ENCODE measurements at places on chromosomes 4 and X. TPM values are rescaled to one million over a fixed set of nuclear protein-coding genes. Genes with fewer than 3 reads are reported as not detected.
A peak's percentile ranks its signal among the peaks of the same experiment; 100 is the strongest.

GRCh38 chr4:6474053-6474568, 1.7 kb upstream of the PPP2R2C start:
- peaks cover 16% of the 10 kb centered on the region for H3K27me3 ChIP-seq
- no peak for DNase-seq
- H3K36me3 ChIP-seq, result no peaks in the 10 kb centered on the region
- no peak overlapping the region for H3K27ac ChIP-seq
- peaks cover 12% of the 10 kb centered on the region for H3K4me1 ChIP-seq

- H3K36me3 ChIP-seq, result no peaks in the 10 kb centered on the region
- DNase-seq, result no peak
- H3K27me3 ChIP-seq, result no peaks in the 10 kb centered on the region
Observed at GRCh38 chrX:5775846-5776430, 452.7 kb downstream of the NLGN4X start.

DNA sequence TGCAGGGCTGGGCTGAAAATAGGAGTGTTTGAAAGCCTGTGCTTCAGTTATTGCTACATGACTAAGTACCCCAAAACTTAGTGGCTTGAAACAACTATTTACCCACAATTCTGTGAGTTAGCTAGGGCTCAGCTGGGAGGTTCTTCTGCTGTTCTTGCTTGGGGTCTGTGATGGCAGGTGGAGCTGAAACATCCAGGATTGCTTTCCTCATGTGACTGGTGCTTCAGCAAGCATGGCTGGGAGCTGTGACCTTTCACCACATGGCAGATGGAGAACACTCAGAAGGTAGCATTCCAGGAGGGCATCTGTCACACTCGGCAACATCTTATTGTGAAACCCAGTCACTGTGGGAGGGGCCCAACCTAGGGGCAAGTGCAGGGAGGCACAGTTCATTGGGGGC, 57.0 kb upstream of the TBC1D14 start:
- H3K27me3 ChIP-seq, result no peaks in the 10 kb centered on the region
- no peak overlapping the region for H3K4me3 ChIP-seq
- DNase-seq, result no peak
- H3K4me1 ChIP-seq, result no peaks in the 10 kb centered on the region
- peaks cover 38% of the 10 kb centered on the region for H3K36me3 ChIP-seq

GRCh38 chr4:337932-338758, 531 bp downstream of the ZNF141 start:
- peaks cover 23% of the 10 kb centered on the region for H3K4me1 ChIP-seq
- peaks cover 11% of the 10 kb centered on the region for H3K36me3 ChIP-seq
- H3K27ac ChIP-seq, result peak overlapping the region; percentile 95
- H3K4me3 ChIP-seq, result peak overlapping the region; percentile 78

- no peaks in the 10 kb centered on the region for H3K27me3 ChIP-seq
- no peaks in the 10 kb centered on the region for H3K36me3 ChIP-seq
- no peak overlapping the region for H3K27ac ChIP-seq
- H3K4me3 ChIP-seq, result no peak overlapping the region
- no peaks in the 10 kb centered on the region for H3K4me1 ChIP-seq
- no peak for DNase-seq
Observed at GRCh38 chrX:29911673-29912072, 303.7 kb upstream of the MAGEB2 start.

The GLRA3 gene
- not detected for total RNA-seq

All from stomach (tissue), 19 donors.